ENCODE measurements at places on chromosomes 12 and 14.

- DNase-seq, result no peak
These were observed 11.3 kb upstream of the CSAD start for GRCh38 chr12:53191885-53192530.

DNA sequence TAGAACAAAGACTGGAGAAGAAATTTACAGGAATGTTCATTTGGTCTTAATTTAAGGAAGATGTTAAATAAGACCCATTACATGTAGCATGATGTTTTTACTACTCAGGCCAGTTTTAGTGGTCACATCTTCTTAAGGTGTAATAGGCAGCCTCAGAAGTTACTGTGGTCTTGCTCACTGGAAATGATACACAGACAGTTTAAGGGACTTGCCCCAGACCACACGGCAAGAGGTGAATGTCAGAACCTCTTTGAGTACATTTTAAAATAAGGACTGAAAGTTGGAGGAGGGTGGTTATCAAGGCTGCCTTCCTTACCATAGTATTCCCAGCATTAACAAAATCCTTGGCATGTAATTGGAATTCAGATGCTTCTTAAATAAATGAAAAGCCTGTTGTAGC, 37.9 kb downstream of the LRRK2 start:
- no peak for DNase-seq

DNA sequence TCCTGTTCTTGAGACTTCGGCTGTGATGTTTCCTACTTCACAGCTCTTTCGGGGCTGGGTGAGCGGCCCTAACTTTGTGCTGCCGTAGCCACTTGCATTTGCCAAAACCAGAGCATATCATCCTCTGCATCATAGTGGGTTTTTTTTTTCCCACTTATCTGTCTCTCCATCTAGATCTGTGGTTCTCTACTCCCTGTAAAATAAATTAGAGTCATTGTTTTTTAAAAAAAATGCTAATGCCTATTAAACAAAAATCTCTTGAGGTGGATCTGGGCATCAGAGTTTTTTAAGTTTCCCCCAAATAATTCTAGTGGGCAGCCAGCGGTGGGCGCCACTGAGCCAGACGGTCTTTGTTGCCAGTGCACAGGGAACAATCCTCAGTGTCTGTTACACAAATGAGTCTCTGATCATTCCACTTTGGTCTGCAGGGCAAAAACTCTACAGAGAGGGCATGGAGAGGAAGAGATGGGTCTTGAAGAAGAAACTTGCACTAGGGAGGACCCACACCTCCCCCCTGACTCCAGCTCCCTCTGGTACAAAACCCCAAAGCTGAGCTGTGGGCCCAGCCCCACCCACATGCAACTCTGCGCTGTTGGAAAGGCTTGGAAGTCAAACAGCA, 62.4 kb upstream of the BCL2L14 start:
- DNase-seq, result no peak

DNA sequence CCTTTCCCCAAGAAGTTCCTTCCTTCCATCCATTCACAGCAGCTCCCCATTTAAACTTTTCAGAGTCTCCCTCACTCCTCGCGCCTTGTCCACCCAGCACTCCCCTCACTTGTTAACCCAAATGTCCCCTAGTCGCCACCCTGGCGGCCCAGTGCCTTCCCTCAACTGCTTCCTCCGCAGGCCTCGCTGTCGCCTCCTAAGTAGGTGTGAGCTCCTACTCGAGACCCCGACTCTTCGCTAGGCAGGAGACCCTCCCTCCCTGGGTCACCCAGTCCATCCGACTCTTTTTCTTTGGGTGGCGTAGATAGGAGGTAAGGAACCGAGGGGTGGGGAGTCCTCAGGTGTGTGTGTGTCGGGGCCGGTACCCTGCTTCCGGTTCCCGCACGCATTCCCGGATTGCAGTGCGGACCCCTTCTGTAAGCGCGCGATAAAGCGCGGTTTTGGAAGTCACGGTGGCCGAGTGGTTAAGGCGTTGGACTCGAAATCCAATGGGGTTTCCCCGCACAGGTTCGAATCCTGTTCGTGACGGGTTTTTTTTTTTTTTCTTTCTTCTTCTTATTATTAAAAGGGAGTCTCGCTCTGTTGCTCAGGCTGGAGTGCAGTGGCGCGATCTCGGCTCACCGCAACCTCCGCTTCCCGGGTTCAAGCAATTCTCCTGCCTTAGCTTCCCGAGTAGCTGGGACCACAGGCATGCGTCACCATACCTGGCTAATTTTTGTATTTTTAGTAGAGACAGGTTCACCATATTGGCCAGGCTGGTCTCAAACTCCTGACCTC, 823 bp upstream of the SMARCC2 start:
- DNase-seq, result peak; percentile 85

DNA sequence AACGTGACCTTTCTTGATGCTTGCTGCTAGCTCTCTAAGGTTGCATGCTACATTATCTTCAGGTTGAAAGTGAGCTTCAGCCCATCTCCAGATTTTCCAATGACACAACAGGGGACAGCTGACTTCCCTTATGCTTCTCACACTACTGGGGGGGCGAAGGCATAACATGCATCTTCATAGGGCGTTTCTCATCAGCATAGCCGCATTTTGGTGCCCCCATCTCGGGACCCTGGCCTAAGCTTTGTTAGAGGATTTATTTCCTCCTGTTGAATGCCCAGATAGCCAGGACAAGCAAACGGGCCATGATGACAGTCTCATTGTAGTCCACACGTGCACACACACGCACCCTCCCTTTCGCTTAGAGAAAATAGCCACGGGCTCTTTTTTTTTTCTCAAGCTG, 30.7 kb downstream of the SSPN start:
- no peak for DNase-seq

DNA sequence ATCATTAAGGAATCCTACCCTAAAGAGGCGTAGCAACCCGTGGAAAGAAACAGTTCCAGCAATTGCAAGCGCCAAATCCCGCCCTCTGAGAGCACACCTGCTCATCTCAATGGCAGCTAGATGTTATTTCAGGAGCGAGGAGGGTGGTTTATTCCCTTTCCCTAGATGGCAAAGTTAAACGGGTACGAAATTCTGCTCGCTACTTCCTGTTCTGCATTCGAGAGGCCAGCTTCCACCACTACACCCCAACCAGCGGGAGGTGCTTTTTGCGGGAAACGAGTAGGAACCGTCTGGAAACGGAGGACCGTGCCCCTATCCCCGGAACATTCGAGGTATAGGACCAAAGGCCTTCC, 536 bp downstream of the VPS29 start:
- DNase-seq, result peak; percentile 31

GRCh38 chr12:57524814-57525614, 2.4 kb downstream of the MBD6 start:
- no peak for DNase-seq

GRCh38 chr12:80598004-80598606, 109.3 kb upstream of the MYF6 start:
- DNase-seq, result peak; percentile 83

DNA sequence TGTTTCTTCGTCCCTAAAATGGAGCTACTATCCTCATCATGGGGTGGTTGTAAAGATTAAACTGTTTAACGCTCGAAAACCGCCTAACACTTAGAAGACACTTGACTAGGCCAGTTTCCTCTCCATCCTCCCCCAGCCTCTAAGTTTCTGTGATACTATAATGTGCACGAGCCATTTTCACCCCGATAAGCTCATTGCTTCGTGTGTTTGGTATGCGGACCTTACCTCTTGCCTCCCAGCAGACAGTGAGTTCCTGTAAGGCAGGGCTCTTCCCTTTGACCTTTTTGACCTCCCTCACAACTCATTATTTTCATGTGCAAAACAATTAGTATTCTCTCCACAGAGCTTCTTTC, 499 bp upstream of the GXYLT1 start:
- DNase-seq, result peak; percentile 11

DNA sequence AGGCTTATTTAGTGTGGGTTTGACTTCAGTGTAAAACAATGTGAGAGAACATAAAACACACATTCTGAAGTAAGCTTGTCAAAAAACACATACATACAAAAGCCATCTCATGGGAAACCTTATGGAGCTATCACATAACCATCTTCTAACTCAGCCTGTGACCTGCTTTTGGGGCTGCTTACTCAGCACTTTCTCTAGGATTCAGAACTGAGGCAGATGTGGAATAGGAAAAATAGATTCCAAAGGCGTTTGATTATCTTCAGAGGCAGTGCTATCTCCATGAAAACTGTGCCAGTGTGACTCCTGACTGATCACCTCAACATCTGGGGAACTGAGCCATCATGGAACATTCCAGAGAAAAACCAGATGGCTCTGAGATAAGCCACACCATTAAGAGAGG, 13.5 kb downstream of the HAL start:
- no peak for DNase-seq

GRCh38 chr14:23460960-23461359, 8.5 kb upstream of the NGDN start:
- no peak for DNase-seq

GRCh38 chr14:36513012-36513420, 7.0 kb downstream of the NKX2-1 start:
- no peak for DNase-seq

DNA sequence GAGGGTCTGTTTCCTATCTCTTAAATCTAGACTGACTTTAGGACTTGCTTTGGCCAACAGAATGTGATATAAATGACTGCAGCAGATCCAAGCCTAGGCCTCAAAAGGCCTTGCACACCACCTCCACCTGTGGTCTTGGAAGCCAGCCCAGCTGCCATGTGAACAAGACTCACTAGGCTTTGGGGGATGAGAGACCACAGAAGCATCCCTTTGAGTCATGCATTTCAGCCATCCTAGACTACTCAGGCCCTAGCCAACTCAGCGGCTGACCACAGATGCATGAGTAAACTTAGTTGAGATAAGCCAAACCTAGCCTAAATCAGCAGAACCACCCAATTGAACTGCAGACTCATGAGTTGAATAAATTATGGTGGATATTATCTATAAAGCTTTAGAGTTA, 87.7 kb downstream of the KCNH5 start:
- peak; percentile 99 for DNase-seq

DNA sequence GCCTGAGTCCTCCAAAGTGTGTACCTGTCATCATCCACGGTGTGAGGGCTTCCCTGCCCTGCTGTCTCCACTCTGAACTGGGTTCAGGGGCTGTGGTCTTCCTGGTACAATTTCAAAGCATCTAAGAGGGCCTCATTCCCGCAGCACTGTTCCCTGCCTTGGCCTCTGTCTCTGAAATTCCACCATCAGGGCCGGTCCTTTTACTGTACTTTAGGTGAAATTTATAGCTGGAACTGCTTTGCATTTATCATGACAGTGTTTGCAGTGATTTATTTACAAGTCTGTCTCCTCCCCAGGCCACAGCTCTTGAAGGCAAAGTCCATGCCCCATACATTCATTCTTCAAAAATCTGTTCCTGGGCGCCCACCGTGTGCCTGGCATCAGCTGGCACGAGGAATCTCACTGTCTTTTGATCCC, 36.9 kb upstream of the NCOR2 start:
- DNase-seq, result no peak

- DNase-seq, result peak; percentile 92
These were observed 32.4 kb downstream of the PLEKHG7 start for GRCh38 chr12:92735131-92735721.

DNA sequence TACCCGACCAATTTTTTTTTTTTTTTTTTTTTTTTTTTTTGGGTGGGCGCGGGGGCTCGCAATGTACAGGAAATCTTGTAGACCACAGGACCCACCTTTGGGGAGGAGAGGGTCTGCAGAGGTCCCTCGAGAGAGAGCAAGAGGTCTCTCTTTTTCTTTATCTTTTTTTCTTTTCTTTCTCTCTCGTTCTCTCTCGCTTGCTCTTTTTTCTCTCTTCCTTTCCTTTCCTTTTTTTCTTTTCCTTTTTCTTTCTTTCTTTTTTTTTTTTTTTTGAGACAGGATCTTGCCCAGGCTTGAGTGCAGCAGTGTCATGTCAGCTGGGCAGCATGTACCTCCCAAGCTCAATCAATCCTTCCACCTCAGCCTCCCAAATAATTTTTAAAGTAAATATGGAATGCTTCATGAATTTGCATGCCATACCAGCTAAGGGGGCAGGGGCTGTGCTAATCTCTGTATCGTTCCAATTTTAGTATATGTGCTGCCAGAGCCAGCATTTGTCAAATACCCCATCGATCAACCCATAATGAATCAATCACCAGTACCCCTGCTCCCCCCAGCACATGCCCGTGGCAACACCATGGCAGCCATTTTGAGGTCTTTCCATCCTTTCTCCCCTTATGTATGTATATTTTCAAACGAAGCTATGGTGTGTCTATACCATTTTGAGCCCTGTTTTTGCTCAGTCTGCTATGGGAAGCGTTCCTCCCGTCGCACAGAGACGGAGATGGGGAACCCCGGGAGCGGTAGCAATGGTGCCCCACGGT, 9.3 kb downstream of the PAPLN start:
- DNase-seq, result no peak

DNA sequence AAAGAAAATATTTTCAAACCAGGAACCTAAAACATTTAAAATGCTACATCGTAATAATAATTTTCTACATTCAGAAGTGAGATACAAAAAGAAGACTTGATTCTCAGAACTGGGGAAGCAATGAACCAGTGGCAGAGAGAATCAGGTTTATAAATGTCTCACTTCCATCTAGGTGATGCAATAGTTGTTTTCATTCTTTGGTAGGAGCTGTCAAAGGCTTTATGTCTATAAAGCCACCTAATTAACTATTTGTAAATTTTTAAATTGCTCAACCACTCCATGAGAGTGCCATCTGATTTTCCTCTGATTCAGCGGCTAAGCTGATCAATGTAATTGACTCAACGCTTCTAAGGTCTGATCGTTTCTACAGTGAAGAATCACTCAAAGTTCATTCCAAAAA, 66.1 kb downstream of the ARMH4 start:
- DNase-seq, result no peak

DNA sequence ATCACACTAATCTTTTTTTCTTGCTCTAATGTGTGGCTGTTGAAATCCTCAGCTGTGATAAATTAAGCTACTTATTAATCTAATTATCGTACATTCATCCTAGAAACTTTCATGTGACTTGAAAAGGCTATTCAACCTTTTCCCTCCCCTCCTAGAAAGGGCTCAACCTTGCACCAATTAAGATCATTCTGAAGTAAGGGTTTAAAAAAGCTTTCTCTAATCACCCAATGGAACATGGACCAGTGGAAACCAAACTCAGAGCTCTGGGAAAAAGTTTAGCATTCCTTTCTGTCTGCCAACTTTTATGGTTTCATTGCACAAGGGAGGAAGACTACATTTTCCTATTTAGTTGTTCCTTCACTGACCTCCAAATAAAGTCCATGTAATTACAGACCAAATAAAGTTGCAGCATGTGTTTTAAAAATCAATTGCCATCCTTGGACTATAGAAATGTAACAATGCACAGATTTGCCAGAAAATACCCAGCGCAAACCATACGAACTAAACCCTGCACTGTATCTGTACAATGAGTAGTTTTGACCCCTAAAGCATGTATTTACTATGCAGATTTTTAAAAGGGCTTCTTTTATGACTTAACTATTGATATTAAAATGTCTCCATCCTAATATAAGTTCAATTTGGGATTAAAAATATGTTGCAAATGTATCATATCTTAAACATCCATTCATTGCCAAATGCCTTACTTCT, 142.6 kb upstream of the OTX2 start:
- no peak for DNase-seq

DNA sequence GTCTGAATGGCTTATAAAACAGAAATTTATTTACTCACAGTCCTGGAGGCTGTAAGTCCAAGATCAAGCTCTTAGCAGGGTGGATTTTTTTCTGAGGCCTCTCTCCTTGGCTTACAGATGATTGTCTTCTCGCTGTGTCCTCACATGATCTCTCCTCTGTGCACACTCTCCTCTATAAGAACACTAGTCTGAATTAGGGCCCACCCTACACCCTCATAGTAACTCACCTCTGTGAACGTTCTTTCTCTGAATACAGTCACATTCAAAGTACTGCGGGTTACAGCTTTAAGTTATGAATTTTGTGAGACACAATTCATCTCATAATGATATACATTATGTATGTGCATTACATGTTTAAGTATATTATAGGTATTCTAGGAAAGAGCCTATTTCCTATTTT, 135.7 kb upstream of the ATXN7L3B start:
- no peak for DNase-seq

GRCh38 chr14:29205658-29206057, 439.1 kb downstream of the FOXG1 start:
- no peak for DNase-seq

Data from IMR-90 (cell line).